Activated gamma-delta T cell (primary cell): ENCODE measurements at places on chromosomes 13 and 19.

GRCh38 chr19:7987114-7987768 lies 18.2 kb downstream of the ELAVL1 start:
- DNase-seq = no peak

DNA sequence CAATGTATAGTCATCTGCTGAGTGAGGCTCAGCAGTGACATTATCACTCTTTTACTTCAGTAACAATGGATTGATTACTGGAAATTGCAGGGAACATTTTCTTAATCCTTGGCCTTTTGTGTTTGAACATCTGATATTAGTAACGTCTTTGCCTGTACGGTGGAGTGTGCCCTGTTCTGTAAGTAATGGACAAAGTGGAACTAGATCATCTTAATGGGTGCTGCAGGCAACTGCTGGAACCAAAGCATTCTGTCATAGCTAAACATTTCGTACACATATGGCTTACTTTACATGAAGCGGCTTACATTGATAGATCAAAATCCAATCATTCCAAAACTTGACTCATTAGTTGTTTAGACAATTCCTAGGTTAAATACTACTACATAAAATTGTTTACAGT lies 114.1 kb downstream of the MYO16 start:
- no peak for DNase-seq

DNA sequence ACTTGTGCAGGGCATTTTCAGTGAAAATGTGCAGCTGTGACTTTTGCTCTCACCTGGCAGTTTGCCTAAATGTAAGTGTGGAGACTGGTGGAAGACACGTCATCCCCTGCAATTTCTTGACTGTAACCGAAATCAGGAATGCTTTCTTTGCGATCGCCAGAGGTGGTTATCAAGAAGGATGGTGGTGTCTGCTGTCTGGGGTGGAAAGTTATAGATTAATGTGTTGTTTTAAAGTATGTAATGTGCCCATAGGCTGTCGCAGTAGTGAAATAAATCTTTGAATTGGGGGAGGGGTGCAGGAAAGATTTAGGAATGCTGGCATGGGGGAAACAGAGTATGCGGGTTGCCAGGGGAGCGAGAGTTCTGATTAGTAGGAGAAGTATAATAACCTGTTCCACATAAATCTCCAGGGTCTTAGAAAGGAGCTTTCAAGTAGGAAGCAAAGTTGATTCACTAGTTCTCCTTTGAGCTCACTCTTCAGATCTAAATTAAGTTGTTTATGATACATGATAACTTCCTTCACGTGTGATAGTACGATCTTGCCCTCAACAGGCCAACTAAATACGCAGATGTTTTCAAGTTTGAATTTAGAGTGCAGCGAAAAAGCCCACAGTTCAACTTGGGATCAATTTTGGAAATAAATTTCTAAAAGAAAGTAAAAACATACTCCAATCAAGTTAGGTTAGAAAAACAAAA lies 1520.0 kb upstream of the SLC10A2 start:
- DNase-seq = no peak

DNA sequence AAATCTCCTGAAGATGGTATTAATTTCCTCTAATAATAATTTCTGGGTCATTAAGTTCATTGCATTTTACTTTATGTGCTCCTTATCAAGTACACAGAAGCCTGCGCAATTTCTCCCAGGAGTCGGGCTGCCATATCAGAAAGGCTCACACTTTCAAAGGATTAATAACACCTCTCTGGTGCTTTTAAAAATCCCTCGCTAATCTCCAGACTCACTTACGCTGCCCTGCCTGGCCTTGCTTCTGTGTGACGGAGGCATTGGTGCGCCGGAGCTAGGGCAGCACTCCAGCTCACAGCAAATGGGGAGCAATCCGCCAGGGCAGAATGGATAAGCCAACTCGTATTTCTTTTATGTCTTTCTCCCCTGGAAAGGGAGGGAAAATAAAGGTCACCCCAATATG lies 300.8 kb downstream of the EFNB2 start:
- no peak for DNase-seq

DNA sequence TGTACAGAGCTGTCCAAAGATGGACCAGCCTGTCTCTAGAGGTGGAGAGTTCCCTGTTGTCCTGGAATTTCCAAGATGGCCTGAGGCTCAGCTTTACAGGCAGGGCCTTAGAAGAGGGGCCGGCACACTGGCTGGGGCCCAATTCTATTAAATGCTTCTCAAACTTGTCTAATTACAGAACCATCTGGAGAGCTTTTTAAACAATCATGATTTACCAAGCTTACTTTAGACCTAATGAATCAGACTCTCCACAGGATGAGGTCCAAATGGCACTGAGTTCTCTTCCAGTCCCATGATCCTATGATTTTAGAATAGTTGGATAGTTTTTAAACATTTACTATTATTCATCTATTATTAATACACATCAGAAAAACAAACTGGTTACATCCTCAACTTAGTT lies 123.5 kb downstream of the DNAJC3 start:
- no peak for DNase-seq

GRCh38 chr13:43054803-43055802 lies 31.7 kb downstream of the DNAJC15 start:
- no peak for DNase-seq

DNA sequence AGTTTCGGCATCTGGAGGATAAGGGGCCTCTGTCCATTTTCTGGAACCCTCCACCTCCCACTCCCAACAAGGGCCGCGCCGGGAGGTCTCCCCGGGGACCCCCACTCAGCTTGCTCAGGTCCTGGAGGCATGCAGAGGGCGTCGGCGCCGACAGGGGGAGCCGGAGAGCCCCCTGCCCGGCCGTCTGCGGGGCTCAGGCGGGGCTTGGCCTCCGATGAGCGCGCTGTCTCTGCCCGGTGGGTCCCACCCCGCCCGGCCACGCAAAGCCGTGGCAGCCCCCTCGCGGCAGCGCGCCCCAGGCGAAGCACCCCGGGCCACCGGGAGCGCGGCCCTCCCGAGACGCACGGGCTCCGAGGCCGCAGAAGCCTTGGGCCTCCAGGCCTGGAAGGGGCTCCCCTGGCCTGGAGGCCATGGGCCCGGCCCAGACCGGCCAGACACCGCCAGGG lies 149.7 kb upstream of the ZNF536 start:
- no peak for DNase-seq

DNA sequence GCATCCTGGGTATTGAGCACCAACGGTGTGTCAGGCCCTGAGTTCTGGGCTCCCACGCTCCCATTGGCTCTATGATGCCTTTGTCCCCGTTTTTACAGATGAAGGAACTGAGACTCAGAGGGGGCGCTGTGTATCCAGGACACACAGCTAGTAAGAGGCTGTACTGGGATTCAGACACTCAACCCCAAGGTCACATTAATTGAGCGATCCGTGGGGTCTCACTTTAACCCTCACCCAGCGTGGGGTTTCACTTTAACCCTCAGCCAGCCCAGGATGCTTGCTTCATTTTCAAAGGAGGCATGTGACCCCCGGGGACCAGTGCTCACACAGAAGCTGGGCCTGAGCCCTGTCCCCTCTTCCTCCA lies 42.6 kb downstream of the CYP4F22 start:
- DNase-seq = no peak

DNA sequence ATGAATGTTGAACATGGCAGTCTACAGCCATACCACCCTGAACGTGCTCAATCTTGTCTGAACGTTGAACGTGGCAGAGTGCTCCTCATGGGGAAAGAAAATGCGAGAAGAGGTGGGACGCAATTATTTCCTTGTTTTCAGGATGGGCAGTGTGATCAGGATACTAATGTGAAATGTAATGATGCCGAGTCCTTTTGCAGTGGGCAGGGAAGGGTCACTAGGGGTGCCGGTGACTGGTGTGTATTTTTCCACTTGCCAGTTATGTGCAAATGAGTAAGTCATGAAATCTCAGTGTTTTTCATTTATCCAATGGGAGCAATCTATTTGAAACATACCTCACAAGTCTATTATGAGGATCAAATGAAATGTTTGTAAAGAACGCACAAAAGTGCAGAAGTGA lies 84.8 kb downstream of the LNX2 start:
- DNase-seq = no peak

DNA sequence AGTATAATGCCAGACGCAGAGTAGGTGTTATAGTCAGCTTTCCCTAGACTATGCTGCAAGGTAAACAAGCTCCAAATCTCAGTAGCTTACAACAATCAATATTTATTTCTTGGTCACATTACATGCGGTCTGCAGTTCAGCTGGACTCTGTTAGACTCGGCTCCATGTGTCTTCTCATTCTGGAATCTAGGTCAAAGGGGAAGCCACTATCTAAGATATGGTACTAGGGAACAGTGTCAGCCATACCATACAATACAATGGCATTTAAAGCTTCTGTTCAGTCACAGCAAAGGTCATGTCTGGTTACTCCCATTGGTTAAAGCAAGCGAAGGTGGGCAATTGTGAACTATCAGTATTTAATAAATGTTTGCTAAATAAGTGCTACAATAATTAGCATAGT lies 65.3 kb upstream of the SERTM1 start:
- no peak for DNase-seq

- DNase-seq = no peak
Observed at GRCh38 chr13:45823583-45823982, 28.0 kb downstream of the SIAH3 start.

GRCh38 chr13:42322806-42323205 lies 50.9 kb downstream of the AKAP11 start:
- DNase-seq = no peak
